ENCODE measurements at places on chromosomes 16 and 17. TPM values are rescaled to one million over a fixed set of nuclear protein-coding genes. Genes with fewer than 3 reads are reported as not detected.

DNA sequence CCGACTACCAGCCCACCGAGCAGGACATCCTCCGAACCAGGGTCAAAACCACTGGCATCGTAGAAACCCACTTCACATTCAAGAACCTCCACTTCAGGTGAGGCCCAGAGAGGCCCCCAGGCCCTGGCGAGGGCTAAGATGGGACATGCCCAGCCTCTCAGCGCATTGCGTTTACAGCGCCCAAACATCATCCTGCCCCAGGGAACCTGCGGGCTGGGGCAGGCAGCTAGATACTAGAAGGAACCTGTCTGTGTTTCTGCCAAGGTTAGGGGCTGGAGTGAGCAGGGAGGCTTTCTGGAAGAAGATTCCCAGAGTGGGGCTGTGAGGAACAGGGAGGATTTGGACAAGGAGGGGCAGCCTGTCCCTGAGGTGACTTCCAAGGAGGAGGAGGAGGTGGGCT, 90.6 kb downstream of the AMFR start:
- no peak for DNase-seq

DNA sequence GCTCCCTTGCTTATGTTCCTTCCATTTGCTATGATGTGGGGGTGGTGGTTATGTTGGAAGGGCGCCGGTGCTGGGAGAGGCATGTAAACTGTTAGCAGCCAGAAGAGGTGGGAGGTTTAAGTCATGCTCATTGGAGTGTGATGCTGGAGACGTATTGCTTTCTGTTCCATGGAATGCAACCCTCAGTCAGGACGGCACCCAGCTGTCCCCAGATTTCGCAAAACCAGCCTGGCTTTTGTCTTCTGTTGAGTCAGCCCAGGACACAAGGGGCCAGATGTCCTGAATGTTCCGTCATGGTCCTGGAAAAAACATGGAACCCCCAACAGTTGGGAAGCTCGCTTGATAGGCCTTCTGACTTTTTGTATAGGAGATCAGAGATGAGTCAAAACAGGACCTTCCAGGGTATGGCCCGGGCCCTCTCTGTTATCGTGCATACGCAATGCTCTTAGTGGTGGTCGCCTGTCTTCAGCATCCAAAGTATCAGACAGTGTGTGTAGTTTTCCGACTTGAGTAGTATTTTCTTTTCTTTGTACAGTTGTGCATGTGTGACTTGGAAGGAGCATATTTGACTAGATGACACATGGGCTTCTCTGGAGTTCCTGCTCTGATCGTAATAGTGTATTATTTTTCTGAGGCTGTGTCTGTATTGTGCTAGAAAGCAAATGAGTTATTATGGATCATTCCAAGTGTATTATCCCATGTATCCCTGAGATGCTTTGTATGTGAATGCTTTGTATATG, 201.9 kb downstream of the SNX29 start:
- DNase-seq, result no peak

DNA sequence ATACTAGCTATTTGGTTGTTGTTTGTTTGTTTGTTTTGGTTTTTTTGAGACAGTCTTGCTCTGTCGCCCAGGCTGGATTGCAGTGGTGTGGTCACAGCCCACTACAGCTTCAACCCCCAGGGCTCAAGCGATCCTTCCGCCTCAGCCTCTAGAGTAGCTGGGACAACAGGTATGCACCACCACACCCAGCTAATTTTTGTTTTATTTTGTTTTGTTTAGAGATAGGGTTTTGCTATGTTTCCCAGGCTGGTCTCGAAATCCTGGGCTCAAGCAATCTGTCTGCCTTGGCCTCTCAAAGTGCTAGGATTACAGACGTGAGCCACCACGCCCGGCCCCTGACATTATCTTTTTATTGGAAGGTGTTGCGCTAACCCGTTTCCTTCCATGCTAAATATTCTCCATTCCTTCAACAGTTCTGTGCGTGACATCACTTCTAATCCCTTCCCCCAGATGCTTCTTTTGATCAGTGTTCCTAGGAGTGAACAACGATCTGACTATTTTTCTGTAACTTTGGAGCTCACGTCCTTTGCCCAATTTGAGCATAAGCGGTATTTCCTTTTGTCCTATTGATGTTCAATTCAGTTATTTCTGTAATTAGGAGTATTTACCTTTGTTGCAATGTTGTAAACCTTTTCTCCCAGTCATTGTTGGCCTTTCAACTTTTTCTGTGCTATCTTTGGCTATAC, 30.2 kb upstream of the EMP2 start:
- DNase-seq, result no peak

DNA sequence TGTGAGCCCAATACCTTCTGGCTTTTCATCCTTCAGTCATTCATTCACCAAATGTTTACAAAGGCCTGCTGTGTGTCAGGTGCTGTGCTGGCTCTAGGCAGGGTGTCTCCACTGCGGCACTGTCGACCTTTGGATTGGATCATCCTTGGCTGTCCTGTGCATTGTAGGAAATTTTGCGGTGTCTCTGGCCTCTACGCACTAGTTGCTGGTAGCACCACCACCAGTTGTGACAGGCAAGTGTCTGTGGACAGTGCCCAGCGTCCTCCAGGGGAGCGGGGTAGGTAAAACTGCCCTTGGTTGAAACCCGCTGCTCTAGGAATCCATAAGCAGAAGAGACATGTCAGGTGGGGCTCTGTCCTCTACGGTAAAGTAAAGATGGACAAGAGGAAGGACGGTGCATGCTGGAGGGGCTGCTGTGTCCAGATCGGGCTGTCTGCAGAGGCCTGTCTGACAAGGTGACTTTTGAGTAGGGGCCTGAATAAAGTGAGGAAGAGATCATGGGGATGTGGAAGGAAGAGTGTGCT, 123.7 kb downstream of the SNX29 start:
- DNase-seq, result no peak

DNA sequence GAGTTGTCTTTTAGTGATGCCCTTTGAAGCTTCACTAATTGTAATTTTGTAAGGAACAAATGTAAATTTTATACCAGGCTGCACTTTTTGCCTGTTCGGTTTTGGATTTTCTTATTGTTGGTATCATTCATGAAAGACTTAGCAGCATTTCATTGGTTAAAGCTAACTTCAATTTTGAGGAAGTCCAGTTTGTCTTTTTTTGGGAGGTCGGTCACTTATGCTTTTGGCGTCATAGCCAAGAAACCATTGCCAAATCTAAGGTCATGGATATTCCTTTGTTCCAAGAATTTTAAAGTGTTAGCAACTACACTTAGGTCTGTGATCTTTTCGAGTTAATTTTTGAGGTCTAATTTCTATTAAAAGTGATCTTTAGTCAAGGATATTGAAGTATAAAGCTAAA, 77.1 kb downstream of the PRKCA start:
- DNase-seq, result no peak

DNA sequence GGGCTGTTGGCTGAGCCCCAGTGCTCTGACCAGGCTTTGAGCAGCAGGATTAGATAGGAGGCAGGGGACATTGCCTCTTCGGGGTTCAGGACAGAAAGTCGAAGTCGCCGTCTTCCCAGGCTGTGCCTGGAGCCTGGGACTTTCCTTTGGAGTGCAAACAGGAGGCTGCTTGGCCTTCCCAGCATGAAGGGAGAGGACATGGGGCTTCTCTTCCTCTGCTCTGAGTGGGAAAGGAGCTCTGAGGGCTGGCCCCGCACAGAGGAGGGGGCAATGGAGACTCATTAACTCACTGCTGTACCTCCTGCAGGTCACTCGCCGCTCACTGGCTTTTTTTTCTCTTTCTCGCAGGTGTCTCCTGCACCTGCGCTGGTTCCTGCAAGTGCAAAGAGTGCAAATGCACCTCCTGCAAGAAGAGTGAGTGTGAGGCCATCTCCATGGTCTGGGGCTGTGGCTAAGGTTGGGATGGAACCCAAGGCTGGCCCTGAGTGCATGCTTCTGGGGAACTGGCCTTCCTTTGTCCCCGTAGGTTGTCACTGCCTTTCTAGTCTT, 642 bp downstream of the MT1F start:
- DNase-seq, result no peak

DNA sequence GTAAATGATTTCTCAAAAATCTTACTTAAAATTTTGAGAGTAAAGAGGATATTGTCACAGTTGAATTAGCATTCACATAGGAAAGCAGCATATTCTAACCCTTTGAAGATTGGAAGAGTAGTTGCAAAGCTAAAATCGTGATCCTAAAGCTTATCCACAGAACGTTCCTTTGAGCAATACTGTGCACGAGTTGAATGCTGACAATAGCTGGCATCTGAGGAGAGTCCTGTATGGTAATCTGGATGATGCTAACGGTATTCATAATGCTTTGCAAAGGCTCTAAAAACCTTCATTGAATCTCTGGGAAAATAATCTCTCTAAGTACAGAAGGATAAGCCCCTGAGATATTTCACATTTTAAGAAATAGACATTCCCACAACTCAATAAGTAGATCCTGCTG, 354.6 kb downstream of the CDH8 start:
- no peak for DNase-seq

GRCh38 chr17:21061158-21061835, 18.5 kb upstream of the USP22 start:
- no peak for DNase-seq

- no peak for DNase-seq
These were observed 69.9 kb downstream of the IRX5 start for GRCh38 chr16:55000595-55000994.

- DNase-seq, result no peak
These were observed 189.7 kb downstream of the PRKCA start for GRCh38 chr17:66492080-66492479.

- no peak for DNase-seq
These were observed 6.5 kb upstream of the DHX40 start for GRCh38 chr17:59558953-59559352.

GRCh38 chr17:57511475-57512123, 233.5 kb downstream of the CCDC182 start:
- no peak for DNase-seq

Gene HYDIN
- 1.6 TPM for total RNA-seq

Gene C16orf89
- total RNA-seq, result 45.7 TPM

Gene GRIN2A
- not detected for total RNA-seq
